ENCODE measurements at places on chromosomes 5 and 9.
A peak's percentile ranks its signal among the peaks of the same experiment; 100 is the strongest.

GRCh38 chr5:72871366-72872024 is 55.0 kb downstream of the TNPO1 start:
- no peak for DNase-seq

GRCh38 chr5:108361771-108362170 is 20.1 kb downstream of the FBXL17 start:
- no peak for DNase-seq

- no peak for DNase-seq
Measured at GRCh38 chr5:144072518-144072927, 97.9 kb downstream of the YIPF5 start.

DNA sequence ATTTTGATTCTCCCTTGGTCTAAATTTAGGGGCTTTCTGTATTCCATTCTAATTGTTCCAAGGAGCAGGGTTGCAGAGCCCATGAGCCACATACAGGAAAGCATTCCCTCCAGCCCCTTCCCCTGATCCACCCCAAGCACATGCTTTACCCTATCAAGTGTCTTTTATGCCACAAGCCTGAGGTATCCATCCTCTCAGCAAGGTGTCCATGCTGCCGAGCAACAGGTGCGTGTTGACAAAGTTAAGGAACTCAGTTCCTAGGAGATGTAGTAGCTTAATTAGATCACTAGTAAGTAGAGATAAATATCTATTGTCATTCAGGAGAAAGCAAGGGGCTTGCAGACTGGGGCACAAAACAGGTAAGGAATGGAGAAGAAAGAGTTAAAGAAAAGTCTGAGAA is 57.8 kb downstream of the FEM1C start:
- no peak for DNase-seq

DNA sequence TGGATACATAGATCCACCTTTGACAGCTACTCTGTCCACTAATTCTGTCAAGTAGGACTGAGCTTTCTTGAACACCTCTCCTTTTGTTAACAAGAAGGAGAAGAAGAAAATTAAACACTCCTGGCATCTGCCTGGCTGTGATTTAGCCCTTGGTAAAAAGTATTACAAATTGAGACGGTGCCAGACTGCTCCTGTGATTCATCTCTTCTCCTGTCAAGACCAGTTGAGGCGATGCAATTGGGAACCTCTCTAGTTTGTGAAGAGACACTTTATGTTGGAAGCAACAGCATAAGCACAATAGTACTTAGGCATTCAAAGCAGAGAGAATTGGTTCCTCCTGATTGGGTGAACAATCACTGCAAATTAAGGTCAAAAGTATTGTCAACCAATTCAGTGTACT is 72.7 kb downstream of the GHR start:
- DNase-seq, result no peak

GRCh38 chr9:91766315-91767069 is 183.5 kb downstream of the ROR2 start:
- no peak for DNase-seq

DNA sequence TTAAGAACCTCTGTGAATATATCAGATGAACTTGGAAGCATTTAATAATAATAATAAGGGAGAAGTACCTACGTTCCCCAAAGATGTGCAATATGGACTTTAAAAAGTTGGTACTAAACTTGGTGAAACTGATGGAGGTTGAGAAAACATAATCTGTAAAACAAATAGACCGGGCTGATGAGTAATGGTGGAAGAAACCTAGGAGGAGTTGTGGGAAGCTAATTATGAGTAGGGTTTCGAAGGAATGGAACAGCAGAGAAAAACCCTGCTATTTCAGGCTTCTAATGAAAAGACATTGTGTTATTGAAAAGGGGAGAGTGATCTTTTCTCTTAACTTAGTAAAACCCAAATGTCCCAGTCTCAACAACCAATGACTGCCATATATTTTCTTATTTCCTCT is 229.3 kb downstream of the PCSK1 start:
- DNase-seq, result no peak

- DNase-seq, result no peak
Measured at GRCh38 chr5:2187156-2187555, 304.4 kb upstream of the IRX4 start.

DNA sequence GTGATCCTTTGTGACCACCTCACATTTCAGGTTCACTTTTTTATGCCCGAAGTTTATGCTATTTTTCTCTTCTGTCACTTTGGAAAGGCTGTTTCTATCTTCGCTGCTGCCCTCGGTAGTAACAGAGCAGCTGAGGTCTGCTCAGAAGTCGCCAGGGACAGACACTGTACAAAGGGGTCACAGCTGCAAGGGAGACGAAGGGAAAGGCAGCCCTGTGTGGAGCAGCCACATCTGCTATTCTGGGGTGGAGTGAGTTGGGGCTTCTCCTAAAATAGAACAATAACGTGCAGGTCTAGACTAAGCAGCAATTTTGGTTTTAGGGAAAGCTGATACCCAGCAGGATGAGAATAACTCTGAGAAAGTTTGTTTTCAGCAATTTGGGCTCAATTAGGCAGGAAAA is 72.5 kb downstream of the ACTL7B start:
- no peak for DNase-seq

DNA sequence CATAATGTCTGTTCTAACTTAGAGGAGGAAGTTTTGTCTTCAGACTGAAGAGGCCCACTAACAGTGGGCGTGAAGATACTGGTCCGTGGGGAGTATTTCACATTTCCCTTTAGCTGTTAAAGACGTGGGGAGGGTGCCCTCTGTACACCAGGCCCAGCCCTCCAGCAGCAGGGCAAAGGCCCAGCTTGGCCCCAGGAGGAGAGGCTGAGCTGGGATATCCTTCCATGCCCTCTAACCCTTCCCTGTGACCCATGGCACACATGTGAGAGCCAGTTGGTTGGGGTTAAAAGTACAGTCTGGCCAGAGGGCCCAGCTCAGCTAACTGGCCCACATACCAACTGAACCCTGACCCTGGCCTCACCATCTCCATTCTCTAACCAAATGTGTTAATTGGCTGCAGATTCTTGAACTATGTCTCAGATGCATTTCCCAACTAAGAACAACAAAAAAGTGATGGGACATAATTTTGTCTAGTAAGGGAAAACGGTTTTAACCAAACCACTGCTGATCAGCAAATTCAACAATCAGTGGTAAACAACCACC is 74.4 kb downstream of the LHFPL2 start:
- DNase-seq, result no peak

- no peak for DNase-seq
Measured at GRCh38 chr9:132441404-132441803, 31.4 kb downstream of the CFAP77 start.

DNA sequence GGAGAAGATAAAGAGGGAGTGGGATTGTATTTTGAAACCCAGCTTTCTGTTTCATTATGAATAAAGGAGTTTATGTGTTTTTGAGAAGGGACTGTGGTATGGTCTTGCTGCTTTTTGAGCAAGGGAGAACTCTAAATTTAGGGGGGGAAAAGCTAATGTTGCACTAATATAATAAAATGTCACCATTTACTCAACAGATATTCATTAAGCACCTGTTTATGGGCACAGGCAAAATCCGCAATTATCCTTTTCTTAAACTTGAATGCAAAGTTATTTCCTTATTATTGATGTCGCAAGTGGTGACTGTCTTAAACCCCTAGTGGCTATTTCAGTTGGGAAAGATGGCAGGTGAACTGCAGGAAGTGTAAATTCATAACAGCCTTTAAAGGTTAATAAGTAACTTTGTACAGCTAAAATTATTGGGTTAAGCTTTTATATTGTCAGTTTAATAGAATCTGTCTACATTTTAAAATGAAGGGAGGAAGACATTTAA is 1.5 kb downstream of the CDC42SE2 start:
- peak; percentile 52 for DNase-seq

DNA sequence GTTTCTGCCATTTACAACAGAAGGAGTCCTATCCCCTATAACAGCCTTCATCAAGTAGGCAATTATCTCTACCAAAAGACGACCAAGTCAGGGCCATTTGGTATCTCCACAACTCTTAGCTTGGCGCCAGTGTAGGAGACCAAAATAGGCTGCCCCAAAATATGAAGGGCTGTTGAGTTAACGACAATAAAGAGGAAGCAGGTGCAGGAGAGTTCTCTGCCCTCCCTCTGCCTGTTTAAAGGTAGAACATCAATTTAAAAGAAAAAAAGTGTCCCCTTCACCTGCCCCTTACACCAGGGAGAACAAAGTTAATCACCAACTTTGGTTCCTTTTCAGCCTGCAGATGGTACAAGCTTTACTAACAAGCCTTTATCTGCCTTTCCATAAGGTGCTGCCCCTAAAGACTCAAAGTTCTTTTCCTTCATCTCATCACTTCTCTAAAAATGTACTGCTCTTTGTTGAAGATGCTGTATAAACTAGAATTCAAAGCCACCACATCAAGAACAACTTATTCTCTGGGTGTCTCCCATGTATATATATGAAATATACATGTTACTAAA is 33.3 kb downstream of the PPP1R2B start:
- no peak for DNase-seq

DNA sequence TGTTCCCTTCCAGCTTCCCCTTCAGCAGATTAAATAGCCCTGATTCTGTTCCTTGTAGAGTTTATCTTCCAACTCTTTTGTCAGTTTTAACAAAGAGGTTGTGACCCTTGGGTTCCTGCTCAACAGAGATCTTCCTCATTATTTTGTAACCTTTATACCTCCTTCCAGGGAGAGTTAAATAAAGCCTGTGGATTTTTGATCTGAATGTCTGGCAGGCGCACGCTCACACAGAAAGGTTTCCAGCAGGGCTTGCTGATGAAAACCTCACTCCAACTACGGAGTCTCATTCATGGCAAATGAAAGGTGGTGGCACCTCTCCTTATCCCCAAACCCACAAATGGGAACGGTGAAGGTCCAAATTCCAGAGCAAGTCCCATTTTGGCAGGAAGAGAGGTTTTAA is 129.0 kb downstream of the SREK1 start:
- no peak for DNase-seq

DNA sequence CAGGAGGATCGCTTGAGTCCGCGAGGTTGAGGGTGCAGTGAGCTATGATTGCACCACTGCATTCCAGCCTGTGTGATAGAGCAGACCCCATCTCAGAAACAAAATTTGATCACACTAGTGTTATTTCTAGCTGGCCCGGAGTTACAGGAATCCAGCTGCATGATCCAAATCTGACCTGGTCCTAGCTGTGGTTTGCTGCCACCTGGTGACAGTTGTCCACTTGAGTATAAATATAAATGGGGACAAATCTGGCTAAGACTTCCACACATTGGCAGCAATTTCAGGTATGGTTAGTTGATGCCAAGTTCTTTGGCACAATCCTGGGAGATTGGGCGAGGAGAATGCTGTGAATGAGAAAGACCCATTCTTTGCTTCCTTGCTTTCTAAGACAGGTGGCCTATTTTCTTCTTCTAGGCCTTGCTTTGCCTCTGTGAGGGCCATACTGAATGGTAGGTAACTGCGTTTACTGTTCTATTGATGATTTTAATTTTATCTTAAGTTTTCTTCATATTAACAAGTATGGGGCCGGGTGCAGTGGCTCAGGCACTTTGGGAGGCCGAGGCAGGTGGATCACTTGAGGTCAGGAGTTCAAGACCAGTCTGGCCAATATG is 35.4 kb downstream of the UBE2R2 start:
- DNase-seq, result peak; percentile 43

DNA sequence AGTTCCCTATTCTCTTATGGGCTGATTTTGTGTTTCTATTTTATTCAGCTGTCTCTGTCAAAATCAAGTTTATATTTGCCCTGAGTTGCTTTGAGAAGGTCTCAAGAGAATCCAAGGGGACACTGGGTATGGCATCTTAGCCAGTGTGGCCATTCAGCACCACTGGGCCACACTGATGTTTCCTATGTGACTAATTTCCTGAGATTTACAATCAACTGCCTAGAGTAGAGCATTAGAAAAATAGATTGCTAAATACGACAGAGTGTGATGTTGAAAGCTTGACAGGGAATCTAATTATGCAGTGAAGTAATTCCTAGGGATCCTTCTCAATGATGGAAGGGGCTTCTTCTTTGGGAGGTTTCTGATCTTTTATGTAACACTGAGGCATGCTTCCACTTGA is 141.7 kb downstream of the SV2C start:
- no peak for DNase-seq

DNA sequence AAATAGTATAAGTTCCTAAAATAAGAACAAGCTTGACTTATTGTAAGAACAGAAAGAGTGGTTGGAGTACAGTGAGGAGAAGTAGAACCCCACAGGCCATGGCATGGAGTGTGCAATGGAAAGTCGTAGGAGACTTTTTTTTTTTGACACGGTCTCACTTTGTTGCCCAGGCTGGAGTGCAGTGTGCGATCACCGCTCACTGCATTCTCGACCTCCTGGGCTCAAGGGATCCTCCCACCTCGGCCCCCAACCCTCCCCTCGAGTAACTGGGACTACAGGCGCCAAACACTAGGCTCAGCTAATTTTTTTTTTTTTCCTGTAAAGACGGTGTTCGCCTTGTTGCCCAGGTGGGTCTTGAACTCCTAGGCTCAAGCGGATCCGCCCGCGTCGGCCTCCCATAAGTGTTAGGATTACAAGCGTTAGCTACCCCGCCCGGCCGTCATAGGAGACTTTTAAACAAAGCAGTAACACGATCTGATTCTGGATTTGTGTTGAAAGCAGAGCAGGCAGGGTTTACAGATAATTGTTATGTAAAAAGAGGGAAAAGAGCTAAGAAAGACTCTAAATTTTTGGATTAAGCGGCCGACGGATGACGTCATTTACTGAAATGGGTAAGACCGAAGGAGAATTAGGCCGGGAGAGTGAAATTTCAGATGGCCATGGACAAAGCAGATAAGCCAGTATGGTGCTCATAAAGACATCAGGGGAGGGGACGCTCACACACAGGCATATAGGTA is 752 bp downstream of the TSTD2 start:
- no peak for DNase-seq

GRCh38 chr9:136619742-136620440 is 42.8 kb upstream of the EGFL7 start:
- no peak for DNase-seq

DNA sequence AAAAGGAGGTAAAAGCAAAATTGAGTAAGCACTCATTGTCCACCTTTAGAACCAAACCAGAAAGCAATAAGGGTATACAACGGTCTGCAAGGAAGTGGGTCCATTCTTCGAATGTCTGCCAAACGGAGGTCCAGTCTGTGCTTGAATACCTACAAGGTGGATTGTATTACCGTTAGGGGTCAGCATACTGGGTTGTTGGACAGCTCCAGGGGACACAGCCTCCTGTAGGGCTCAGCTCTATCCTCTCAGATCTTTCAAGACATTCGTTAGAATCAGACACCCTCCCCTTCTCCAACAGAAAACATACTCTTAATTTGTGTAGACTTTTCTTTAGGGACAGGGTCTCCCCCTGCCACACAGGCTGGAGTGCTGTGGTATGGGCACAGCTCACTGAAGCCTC is 5.5 kb downstream of the ASTN2 start:
- no peak for DNase-seq

DNA sequence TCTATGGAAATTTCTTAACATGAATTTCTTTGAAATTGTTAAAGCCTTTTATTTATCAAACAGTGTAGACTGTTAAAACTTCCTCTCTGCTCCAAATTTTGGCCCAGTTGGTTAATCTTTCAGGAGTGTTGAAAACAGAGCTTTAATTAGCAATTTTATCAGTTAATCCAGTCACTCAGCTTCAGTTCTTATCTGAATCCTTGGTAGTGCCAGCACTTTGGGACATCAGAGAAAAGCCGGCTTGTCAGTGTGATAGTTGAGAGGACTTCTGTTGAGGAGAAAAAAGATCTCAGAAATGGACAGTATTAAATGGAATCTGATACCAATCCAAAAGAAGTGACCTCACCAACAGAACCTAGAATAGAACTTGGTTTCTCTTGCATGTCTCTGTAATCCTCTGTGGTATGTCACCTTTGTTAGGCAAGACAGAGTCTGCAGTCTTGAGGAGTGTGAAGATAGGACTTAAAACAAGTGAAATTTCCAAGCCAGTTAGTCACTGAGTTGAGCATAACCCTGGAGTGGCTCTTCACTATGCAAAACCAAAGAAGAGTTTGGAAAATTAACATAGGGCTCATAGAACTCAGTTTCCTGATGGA is 251.8 kb downstream of the NNT start:
- no peak for DNase-seq

All from CD8-positive, alpha-beta memory T cell (primary cell).